ENCODE measurements at places on chromosomes 11 and 22.

GRCh38 chr11:17568944-17569343 lies 21.9 kb downstream of the OTOG start:
- no peak for DNase-seq

DNA sequence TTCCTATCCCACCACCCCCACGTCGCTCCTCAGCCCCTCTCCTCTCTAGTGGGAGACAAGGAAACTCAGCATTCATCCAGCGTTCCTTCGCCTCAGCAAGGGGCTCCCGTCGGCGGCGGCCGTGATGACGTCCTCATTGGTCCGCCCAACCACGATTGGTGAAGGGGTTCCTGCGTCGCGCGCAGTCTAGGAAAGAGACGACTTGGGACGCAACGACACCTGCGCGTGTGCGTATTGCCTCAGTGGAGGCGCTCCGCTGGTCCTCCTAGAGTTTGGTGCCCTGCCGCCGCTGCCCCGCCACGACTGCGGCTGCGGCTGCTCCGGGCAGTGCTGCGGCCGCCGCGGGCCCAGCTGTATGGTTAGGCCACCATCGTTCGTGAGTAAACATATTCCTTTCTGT lies 56.6 kb downstream of the CCDC81 start:
- no peak for DNase-seq

GRCh38 chr11:59787816-59788215 lies 22.8 kb downstream of the MRPL16 start:
- no peak for DNase-seq

DNA sequence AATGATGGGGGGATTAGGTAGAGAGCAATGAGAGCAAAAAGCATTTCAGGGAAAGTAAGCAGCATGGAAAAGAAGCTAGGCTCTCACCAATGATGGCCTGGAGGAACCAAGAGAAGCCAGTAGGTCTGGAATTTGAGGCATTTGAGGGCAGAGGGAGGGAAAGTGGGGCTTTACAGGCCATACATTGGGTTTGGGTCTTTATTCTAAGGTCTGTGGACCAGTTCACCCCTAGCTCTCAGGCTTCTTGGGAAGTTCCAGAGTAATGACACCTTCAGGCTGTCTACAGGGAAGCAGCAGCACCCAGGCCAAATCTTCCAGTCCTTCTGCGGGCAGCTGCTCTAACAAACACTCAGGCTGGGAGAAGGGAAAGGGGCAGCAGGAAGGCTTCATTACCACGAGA lies 29.4 kb downstream of the ARFGAP2 start:
- DNase-seq: no peak

GRCh38 chr11:79185351-79185750 lies 255.5 kb downstream of the TENM4 start:
- DNase-seq: no peak

- no peak for DNase-seq
These were observed 159.6 kb downstream of the KIRREL3 start for GRCh38 chr11:126840975-126841374.

DNA sequence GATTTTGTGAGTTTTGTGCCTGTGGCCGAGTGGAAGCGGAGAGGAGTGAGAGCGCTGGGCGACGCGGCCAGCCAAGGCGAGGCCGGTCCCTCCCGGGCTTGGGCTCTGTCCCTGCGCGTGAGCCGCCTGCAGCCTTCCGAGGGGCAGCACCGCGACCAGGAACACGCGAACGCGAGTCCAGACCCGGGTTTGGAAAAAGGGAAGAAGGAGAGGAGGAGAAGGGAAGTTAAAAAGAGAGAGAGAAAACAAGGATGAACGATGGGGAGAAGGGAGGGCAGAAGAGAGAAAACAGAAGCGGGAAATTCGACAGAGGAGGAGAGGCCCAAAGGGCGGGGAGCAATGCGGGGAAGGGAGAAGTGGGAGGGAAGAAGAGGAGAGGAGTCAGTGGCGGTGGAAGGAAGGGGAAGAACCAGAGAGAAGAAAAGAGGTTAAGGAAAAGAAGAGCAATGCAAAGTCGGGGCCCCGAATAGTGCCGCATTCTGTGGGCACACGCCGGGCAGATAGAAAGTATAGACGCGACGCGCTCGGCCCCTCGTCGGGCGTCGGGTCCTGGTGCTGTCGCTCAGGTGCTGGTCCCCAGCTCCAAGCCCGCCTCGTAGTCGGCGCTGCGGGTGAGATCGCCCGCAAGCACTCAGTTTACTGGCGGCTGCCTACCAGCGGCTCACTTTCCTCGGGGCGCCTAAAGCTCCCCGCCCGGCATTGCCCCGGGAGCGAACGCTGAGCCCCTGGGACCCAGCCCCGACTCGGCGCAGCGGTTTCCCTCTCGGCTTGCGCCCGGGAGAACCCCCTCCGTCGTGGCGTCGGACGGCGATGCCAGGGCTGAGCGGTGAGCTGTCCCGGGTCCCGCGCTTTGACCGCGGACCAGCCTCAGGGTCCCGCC lies 2.8 kb upstream of the BARX2 start:
- no peak for DNase-seq

- no peak for DNase-seq
These were observed 3.4 kb downstream of the ABCC8 start for GRCh38 chr11:17473071-17473744.

DNA sequence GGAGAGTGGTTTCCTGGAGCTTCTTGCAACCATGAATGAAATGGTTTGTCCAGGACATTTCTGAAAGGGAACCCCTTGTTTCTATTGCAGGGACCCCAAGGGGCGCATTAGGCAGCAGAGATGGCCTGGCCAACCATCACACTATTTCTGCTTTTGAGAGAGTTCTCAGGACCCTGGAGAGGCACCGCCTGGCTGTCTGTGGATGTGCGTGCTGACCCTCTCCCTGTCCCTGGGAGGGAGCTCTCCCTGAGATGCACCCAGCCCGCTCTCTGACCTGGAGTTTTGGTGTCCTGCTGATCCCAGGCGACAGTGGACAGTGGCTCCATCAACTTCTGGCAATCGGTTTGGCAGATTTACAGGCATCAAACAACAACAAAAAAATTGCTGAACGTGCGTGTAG lies 80.3 kb upstream of the SLC22A12 start:
- no peak for DNase-seq

Data from activated CD4-positive, alpha-beta T cell treated with anti-CD3 and anti-CD28 coated beads for 4 hours (primary cell).